ENCODE measurements at places on chromosomes 5 and 9.

GRCh38 chr9:111149018-111149759, 110.9 kb upstream of the LPAR1 start:
- DNase-seq = no peak

DNA sequence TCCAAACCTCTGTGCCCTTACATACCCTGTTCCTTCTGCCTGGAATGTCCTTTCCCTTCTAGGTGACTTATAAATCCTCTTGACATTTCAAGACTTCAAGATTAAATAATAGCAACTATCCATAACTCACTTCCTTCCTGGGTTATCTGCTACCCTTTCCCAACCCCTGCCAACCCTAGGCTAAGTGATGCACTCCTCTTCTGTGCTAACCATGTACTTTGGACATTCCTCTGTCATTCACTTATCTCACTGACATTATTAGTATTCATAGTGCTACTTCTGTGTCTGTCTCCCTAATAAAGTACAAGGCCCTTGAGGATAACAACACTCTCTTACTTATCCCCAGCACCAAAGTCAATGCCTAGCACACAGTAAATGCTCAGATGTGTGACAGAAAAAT, 307.1 kb downstream of the ENC1 start:
- no peak for DNase-seq

DNA sequence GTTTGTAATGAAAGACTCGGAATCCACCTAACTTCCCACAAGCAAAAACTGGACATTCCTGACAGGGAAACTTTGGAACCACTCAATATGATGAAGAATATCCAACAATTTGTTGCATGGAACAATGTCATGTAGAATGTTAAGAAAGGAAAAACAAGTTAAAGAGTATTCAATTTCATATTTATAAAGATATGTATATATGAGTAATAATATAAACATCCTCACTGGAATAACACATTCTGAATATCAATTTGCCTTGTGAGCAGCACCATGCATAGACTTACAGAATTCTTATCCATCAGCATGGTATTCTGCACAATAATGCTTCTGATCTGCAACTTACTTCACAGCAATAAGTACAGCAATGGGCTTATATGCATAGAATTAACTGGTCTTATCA, 650.3 kb downstream of the SEMA5A start:
- no peak for DNase-seq

DNA sequence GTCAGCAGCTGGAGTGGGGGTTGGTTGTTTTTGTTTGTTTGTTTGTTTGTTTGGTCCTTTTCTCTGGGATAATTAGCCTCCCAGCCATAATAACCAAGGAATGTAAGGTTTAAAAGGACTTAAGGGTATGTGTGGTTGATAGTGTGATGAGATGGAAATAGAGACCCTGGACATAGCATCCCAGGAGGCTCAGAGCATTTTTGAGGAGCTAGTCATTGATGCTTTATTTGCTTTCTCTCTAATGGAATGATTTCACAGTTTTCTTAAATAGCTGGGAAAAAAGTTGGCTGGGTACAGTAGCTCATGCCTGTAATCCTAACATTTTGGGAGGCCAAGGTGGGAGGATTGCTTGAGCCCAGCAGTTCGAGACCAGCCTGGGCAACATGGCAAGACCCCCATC, 45.1 kb downstream of the TTC1 start:
- DNase-seq = no peak

DNA sequence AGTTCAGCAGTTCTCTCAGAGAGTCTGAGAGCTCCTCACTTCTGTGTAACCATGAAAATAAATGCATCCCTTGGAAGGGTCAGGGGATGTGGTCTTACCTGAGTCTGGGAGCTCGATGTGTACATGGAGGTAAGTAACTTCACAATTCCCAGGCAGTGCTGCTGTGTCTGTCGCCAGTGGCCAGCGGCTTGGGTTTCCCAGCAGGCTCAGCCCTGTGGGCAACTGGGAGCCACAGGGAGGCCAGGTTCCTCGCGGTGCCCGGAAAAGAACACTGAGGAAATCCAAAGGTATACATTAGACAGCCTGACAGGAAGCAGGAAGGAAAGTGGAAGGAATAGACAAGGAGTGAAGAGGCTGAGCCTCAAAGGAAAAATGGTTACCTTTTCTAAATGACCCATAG, 62.2 kb downstream of the OSTF1 start:
- no peak for DNase-seq

- DNase-seq = no peak
Observed at GRCh38 chr5:168156170-168156569, 135.3 kb upstream of the WWC1 start.

DNA sequence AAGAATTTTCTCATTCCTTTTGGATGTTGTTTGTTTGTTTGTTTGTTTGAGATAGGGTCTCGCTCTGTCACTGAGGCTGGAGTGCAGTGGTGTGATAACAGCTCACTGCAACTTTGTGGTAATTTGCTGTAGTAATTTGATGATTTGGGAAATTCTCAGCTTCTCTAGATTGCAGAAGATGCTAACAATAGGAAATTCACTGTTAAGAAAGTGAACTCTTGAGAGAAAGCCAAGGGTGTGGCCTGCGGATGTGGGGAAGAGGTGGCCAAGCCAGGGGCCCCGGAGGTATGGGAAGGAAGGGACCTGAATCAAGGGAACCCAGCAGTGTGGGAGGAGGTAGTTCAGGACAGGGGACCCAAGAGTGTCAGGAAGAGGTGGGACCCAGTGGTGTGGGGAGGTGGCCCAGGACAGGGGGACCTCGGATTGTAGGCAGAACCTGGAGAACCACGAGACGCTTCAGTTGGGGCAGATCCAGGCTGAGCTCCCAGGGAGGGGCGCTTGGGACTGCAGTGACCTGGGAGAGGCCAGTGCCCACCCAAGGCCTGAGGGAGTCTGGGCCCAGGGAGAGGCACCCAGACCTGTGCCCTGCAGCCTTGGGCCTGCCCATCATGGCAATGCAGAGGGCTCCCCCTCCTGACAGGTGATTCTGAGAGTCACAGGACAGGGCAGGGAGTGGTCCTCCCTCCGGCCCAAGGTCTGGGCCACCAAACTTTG, 5.6 kb upstream of the LCN2 start:
- DNase-seq = no peak

DNA sequence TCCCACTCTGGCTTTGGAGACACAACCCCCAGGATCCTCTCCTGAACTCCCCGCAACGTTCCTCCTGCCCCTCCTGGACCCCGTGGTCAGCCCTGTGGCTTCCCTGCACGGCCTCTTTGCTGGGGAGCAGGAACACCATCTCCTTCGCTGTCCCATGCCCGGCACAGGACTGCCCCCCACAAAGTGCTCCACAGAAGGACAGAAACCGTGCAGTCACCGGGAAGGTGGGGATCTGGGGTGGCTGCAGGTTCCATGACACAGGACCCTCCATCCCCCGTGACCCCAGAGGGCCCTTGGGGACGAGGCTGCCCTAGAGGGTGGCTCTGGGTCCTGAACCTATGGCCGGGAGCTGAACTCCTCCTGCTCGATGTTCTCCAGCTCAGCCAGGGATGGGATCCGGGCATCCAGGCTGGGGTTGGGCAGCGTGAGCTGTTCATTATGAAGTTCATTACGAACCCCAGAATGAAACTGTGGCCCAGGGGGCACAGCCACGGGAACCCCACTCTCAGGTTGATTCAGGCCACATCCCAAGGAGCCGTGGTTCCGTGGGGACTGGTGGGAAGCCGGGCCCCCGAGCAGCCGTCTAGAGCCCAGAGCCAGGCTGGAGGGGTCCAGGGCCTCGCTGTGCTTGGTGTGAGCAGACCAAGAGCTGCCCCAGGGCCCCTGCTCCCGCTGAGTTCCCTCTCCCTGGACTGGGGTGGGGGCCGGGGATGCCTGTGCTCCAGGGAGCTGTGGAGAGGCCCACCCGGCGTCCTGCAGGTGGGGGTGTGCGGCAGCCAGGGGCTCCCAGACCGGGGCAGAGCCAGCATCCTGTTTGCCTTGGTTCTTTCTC, 684 bp upstream of the SLC6A19 start:
- no peak for DNase-seq

DNA sequence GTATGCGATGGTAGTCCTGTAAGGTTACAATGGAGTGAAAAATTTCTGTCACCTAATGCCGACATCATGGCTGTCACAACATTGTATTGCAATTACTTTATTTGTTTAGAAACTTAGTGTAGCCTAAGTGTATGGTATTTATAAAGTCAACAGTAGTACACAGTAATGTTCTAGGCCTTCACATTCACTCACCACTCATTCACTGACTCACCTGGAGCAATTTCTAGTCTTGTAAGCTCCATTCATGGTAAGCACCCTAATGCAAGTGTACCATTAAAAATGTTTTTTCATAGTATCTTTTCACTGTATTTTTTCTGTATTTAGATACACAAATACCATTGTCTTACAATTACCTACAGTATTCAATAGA, 58.5 kb downstream of the ATP10B start:
- DNase-seq = no peak

- no peak for DNase-seq
Observed at GRCh38 chr9:129125478-129125877, 14.3 kb downstream of the PTPA start.

- DNase-seq = no peak
Observed at GRCh38 chr9:16422114-16422513, 448.4 kb downstream of the BNC2 start.

GRCh38 chr5:594226-594860, 17.8 kb upstream of the CEP72 start:
- DNase-seq = no peak

GRCh38 chr5:181111010-181111409, 20.0 kb downstream of the OR2V1 start:
- no peak for DNase-seq

- no peak for DNase-seq
Observed at GRCh38 chr5:143806579-143806978, 5.4 kb upstream of the HMHB1 start.

DNA sequence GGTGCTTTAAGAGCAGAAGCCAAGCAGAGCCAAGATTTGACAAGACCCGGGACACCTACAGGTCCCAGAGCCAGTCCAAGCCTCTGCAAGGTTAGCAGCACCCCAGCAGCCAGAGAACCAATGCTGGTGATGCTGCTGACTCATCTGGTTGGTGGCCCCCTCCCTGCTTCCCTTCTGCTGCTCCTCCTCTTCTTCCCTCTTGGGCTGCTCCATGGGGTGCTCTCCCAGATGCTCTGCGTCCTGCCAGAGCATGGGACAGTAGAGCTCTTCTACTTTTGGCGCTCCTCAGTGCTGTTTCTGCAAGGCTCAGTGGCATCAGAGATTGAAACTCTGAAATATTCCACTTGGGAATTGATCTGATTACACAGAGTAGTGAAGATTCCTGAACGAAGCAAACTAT, 76.1 kb upstream of the SAP30L start:
- DNase-seq = no peak

DNA sequence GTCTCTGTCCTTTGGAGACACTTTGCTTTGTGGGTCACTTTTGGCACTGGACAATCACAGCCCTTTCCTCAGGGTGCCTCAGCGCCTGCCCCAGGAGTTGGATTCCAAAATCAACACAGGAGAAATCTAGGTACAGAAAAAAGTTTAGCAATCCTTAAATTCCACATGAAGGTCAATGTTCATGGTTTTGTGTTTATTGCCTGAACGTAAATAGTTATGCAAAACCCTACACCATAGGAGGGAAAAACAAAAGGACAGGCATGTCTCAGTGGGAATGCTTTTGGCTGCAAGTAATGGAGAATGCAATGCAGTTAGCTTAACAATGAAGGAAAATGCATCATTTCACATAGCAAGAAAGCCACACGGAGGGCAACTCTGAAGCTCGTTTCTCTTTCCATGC, 6.5 kb upstream of the HMCN2 start:
- no peak for DNase-seq

DNA sequence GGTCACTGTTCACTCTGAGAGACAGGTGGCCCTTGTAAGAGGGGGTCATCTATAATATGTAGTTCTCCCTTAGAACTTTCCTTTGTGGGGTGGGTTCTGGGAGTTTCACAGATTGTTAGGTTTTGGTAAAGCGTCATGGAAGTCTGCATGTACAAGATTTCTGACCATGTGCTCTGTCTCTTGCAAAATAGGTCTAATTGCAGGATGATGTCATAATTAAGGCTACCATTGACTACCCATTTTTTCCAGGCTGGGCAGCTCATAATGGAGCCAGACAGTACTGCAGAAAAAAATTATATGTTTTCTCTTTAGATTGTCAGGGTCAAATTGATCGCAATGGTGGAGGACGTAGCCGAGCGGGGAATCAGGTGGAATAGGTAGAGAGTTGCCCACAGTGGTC, 3.7 kb upstream of the GM2A start:
- DNase-seq = no peak

DNA sequence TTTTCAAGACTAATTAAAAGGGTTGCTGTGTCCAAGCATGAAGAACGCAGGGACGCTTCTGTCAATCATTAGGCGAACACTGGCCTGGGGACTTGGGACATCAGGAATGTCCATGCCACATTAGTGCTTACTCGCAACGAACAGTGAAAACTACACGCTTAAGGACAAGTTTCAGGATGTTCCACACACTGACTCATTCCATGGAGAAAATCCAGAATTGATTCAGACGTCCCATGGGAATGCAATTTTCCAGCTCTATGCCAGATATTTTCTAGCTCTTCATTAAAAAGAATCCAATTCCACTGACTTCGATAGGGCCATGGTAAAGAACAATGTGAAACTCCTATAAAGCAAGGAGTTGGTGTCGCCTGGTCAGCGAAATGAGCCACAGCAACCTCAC, 98.2 kb downstream of the CAMSAP1 start:
- no peak for DNase-seq

- no peak for DNase-seq
Observed at GRCh38 chr5:153863951-153864350, 174.8 kb downstream of the FAM114A2 start.

DNA sequence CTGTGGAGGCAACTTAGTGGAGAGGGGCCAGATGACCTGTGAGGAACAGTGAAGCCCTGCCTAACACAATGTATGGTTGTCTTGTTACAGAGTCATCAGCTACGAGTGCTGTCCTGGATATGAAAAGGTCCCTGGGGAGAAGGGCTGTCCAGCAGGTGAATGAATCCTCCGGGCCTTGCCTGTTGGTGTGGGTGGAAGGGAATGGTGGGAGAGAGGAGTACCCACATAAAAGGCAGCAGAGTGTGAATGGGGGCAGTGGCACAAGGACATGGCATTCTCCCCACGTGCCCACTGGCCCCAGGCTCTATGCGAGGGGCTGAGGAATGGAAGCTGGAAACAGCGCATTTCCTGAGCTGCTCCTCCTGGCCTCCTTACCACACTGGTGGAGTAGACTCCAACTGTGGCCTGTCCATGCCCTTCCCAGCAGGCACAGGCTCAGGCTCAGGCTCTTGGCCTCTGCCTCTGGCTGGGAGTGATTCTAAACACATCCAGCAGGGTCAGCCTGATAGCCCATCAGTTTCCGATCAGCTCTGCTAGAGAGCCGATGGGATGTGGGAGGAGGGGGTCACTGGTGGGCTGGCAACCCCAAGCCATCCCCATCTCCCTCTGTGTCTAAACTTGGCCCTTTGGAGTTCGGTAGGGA, 15.3 kb downstream of the TGFBI start:
- DNase-seq = no peak

- DNase-seq = no peak
Observed at GRCh38 chr9:134059188-134059641, 8.6 kb downstream of the BRD3 start.

DNA sequence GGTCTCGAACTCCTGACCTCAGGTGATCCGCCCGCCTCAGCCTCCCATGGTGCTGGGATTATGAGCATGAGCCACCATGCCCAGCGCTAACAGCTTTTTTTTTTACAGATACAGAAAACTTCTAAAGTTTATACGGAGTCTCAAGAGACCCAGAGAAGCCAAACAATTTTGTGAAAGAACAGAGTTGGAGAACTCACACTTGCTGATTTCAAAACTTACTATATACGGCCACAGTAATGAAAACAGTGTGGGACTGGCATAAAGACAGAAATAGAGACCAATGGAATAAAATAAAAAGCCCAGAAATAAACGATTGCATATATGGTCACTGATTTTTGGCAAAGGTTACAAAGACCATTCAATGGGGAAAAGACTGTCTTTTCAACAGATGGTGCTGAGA, 85.6 kb upstream of the CACNA1B start:
- DNase-seq = no peak

All from stimulated activated CD8-positive, alpha-beta memory T cell treated with anti-CD3 and anti-CD28 coated beads, Interleukin-7, amount 100 ng/mL, for 48 hours (primary cell).